ENCODE measurements at places on chromosomes 12 and 14.

DNA sequence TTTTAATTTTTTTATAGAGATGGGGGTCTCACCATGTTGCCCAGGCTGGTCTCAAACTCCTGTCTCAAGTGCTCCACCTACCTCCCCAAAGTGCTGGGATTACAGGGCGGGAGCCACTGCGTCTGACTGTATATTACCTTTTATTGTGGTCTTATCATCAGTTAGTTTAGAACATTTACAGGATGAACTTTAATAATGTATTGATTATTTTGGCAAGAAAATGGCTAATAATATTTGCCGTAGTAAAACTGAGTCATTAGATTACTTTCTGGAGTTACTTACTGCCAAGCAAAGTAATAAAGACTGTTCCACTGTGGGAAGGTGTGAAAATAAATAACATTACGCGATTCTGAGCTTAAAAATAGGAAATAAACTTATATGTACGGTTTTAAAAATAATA is 21.9 kb upstream of the KDM2B start:
- DNase-seq, result no peak

GRCh38 chr12:47377414-47378221 is 297.9 kb upstream of the AMIGO2 start:
- DNase-seq, result no peak

GRCh38 chr12:124914392-124915238 is at the start of gene UBC:
TSS of gene UBC (minus strand) at chr12:124914650. CDS start at chr12:124913771, 879 bp downstream.
- peak; percentile 95 for DNase-seq

DNA sequence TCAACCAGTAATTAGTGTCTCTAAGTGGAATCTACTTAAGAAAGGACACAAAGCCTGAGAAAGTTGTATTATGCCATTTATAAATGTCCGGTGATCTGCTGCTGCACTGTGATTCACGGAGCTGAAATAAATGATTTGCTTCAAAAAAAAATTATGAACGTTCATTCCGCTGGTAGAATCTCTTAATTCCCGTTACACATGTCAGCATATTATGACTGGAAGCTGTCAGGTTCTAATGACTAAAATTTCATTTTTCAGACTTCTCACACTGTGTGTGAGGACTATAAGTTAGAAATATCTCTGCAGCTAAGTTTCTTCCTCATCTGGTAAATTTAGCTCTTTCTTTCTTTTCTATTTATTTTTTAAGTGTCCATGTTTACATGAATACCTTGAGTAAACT is 647.1 kb downstream of the VRK1 start:
- no peak for DNase-seq

GRCh38 chr14:34179727-34180126 is 228.9 kb upstream of the EGLN3 start:
- no peak for DNase-seq

DNA sequence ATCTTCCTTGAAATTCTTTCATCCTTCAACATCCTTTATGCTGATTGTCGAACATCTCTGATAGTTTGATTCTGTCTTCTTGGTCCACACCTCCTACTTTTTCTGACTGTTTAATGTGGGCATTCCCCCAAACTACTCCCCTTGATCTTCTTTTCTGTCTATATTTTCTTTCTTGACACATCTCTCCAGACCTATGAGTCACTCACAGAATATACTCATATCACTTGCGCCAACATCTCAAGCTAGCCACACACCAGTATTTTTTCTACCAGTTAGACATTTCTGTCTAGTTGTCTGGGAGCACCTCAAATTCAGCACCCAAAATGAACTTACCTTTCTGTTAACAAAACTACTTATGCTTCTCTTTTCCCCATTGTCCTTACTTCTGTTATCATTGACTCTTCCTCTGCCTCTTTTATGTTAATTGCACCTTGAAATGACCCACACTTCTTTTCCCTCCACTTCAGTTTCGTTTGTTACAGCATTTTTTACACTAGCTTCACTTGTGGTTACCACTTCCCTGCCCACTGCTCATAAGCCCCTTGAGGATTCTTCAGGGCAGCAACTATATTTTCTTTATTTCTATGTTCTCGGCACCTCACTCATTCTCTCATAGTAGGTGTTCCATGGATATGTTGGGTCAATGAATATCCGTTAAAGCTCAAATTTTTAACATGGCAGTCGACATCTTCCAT is 33.5 kb downstream of the TSHR start:
- peak; percentile 38 for DNase-seq

DNA sequence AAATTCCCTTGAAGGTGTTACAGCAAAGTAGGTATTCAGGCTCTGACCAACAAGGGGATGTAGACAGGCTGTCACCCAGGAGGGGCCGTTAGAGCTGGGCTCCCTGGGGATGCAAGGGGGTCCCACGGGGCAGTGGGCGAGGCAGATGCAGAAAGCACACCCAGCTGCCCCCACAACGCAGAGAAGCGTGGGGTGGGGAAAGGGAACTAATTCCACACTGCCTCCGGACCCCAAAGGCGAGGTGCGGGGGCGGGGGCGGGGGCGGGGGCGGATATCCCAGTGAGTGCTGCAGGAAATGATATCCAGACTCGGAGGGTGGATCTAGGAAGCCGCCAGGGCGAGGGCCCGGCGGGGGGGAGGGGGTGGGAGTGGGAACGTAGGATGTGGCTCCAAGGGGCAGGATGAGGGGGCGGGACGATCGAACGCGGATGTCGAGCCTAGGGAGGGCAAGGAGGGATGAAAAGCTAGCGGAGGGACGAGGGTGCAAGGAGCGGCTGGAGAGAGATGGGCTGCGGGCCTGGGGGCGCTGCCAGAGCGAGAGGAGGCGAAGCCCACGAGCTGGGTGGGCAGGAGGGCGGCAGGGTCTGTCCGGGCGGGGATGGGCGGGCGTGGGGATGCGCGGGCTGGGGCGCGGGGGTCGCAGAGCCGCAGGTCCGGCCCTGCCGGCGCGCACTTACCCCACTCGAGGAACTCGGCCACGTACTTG is 874 bp downstream of the CDC42BPB start:
- no peak for DNase-seq

- peak; percentile 81 for DNase-seq
These were observed 70.0 kb downstream of the FLRT2 start for GRCh38 chr14:85599939-85600338.

DNA sequence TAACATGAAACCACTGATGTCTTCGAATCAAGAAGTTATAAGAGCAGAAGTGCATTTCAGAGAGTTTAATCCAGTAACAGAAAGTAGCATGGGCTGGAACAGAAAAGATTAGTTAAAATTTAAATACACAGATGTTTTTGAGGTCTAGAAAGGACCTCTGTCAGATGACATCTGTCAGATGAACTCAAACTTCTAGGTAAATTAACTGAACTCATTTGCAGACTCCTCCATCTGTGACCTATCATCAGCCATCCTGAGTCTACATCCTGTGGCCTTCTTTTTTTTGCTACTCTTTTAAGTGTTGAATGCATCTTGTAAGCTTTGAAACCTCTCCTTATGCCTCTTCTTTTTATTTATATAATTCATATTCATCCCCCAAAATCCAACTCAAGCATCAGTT is 53.3 kb downstream of the C2CD5 start:
- DNase-seq, result no peak

GRCh38 chr14:34098045-34098984 is 147.4 kb upstream of the EGLN3 start:
- peak; percentile 62 for DNase-seq

DNA sequence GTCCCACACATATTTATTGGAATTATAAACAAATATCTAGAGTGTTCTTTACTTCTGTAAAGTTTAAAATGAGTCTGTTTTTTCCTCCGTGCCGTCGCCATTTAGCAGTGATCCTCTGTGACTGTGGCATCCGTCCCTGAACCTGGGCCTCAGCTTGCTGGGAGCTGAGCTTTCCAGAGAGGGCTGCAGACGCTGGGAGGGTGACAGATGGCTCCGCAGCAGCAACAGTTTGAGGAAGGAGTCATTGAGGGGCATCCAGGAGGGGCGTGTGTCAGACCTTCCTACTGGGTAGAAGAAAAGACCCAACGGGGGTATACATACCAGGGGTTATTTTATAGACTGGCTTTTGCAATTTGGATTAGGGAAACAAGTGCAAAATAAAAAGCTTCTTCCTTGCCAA is 47.9 kb downstream of the NEUROD4 start:
- no peak for DNase-seq

GRCh38 chr14:60640859-60641741 is 8.2 kb downstream of the SIX1 start:
- no peak for DNase-seq

DNA sequence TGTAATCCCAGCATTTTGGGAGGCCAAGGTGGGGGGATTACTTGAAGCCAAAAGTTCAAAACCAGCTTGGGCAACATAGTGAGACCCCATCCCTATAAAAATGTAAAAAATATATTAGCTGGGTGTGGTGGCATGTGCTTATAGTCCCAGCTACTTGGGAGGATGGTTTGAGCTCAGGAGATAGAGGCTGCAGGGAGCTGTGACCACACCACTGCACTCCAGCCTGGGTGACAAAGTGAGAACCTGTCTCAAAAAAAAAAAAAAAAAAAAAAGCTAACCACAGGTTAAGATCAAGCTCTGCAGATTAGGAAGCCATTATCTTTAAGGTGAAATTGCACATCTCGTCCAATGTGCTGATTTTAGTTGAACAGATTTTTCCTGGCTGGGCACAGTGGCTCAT is 23.7 kb upstream of the CERS5 start:
- no peak for DNase-seq

Data from suppressor macrophage treated with lipopolysaccharide for 1 hour (primary cell).